ENCODE measurements at places on chromosomes 2 and 18.
A peak's percentile ranks its signal among the peaks of the same experiment; 100 is the strongest.

GRCh38 chr2:156309167-156309566 lies 23.4 kb downstream of the NR4A2 start:
- DNase-seq, result peak; percentile 65

DNA sequence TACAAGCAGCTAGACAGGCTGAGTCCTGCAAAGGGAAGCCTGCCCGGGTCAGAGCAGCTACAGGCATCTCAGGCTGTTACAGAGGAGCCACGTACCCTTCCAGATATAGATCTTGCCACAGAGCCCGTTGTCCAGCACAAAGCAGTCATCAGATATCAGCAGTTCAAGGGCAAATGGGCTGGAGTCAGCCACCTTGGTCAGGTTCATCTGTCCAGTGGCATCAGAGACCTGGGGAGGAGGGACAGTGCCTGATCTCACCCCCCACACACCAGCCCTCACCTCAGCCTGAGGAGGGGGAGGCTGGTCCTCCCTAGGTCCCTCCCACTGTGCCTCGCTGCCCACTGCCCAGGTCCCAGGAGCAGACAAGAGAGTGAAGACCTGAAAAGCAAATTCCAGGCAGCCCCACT lies 12.2 kb downstream of the CAPG start:
- no peak for DNase-seq

DNA sequence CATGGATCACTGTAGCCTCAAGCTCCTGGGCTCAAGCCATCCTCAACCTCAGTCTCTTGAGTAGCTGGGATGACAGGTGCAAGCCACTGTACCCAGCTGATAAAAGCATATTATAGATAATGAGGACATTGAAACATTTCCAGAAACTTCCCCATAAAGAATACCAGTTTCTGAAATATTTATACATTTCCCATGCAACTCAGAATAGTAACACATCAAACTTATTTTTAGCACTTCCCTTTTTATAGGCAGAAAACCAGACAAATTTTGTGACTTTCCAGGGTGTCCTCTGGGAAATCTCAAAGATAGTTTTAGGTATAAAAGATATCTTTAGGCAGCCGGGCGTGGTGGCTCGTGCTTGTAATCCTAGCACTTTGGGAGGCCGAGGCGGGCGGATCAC lies 25.1 kb upstream of the DPYSL5 start:
- peak; percentile 40 for DNase-seq

GRCh38 chr18:46199515-46200147 lies 95.4 kb downstream of the HAUS1 start:
- no peak for DNase-seq
